ENCODE measurements at places on chromosomes 6 and 20.
A peak's percentile ranks its signal among the peaks of the same experiment; 100 is the strongest.

- DNase-seq = no peak
Observed at GRCh38 chr20:571754-572441, 28.3 kb upstream of the CSNK2A1 start.

- peak; percentile 57 for DNase-seq
Observed at GRCh38 chr6:73309785-73310502, 44.1 kb downstream of the DPPA5 start.

GRCh38 chr6:133855276-133855990 lies 33.5 kb upstream of the TCF21 start:
- DNase-seq = no peak

GRCh38 chr20:50144362-50144761 lies 9.2 kb downstream of the PEDS1 start:
- no peak for DNase-seq

GRCh38 chr6:141133346-141133745 lies 999.4 kb upstream of the GJE1 start:
- no peak for DNase-seq

GRCh38 chr20:34008477-34008876 lies 14.8 kb downstream of the RALY start:
- no peak for DNase-seq

- DNase-seq = no peak
Observed at GRCh38 chr6:167688123-167688522, 138.6 kb upstream of the AFDN start.

- no peak for DNase-seq
Observed at GRCh38 chr6:33172688-33173534, 19.4 kb downstream of the COL11A2 start.

GRCh38 chr20:33387177-33387576 lies 14.1 kb downstream of the CDK5RAP1 start:
- DNase-seq = no peak

GRCh38 chr6:4977468-4977867 lies 26.4 kb downstream of the RPP40 start:
- no peak for DNase-seq

DNA sequence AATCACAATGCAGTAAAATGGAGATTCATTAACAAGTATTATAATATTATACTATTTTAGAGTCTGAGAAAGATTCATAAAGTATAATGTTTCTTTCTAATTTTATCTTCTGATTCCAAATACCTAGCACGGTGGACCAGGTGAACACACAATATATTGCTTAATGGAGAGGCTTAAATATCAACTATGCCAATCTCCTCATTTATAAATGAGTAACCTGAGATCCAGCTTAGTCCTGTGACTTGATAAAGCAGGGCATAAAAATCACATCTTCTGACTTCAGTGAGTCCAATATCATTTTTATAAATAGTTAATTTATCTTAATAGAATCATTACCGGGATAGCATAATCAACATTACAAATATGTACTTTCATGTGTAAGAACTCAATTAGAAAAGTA lies 144.4 kb upstream of the GJE1 start:
- no peak for DNase-seq

GRCh38 chr6:108268845-108269244 lies 8.0 kb upstream of the SNX3 start:
- no peak for DNase-seq

- DNase-seq = no peak
Observed at GRCh38 chr6:16776394-16777017, 15.2 kb upstream of the ATXN1 start.

DNA sequence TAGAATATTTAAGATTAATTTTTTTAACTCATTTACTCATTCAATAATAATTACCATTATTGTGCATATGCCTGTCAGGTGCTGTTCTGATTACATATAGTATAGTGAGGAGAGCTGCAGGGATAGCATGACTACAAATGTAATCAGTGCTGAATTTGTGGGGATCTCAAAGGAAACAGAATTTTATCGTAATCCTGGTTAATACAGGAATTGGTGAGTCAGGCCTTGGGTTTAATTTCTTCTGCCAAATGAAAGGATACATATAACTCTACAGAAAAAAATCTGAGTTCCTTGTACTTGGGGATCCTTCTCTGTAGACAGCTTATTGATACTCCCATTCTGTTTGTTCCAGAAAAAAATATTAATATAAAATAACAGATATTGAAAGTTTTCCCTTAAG lies 297.2 kb downstream of the GJA1 start:
- DNase-seq = no peak

DNA sequence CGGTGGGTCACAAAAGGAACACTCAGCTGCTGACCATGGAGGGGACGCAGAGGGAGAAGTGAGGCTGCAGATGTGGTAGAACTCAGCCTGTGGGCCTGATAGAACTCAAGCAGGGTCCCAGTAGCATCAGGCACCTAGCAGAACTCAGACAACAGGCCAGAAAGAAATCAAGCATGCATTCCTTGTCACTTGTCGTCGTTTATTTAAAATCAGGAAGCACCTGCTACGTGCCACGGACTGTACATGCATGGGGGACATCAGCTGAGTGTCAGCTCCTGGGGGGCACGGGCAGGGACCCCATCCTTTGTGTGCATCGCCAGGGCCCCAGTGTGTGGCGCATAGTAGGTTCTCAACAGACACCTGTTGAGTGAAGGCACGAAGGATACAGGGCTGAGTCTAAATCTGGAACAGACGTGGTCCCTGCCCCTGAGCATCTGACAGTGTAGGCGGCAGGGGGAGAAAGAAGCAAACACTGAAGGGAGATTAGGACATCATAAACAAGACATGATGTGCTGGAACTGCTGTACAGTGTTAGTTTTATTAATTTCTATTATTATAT lies 32.5 kb downstream of the UQCC2 start:
- DNase-seq = no peak

DNA sequence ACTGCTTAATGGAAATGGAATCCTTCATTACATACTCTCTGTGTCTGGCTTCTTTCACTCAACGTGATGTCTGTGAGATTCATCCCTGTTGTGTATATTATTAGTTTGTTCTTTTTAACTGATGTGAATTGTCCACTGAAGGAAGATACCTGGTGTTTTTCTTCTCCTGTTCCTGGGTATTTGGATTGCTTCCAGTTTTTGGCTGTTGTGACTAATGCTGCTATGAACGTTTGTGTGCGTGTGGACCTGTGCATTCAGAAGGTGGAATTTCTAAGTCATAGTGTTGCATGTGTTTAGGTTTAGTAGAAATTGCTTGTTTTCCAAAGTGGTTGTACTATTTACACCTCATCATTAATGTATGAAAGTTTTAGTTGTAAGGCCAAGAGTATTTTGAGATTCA lies 3.8 kb downstream of the TULP4 start:
- no peak for DNase-seq

- no peak for DNase-seq
Observed at GRCh38 chr6:106705156-106705555, 75.8 kb downstream of the QRSL1 start.

- DNase-seq = no peak
Observed at GRCh38 chr20:8212286-8212685, 80.2 kb downstream of the PLCB1 start.

DNA sequence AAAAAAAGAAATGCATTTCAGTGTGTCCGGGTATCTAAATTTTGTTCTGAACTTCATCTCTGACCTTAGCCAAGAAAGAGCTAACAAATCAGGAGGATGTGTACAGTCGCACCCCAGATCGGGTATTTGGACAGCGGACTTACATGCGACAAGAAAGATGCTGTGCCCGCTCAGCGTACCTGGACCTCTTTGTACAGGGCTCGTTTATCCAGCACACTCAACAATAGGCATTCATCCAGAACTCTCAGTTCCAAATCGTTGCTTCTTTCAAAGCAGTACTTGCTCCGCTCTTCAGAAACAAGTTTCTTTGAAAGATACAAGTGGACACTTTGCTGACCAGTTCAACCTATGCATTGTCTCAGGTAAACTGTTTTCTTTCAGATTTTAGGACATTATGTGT lies 191.7 kb downstream of the LY86 start:
- DNase-seq = peak; percentile 44

DNA sequence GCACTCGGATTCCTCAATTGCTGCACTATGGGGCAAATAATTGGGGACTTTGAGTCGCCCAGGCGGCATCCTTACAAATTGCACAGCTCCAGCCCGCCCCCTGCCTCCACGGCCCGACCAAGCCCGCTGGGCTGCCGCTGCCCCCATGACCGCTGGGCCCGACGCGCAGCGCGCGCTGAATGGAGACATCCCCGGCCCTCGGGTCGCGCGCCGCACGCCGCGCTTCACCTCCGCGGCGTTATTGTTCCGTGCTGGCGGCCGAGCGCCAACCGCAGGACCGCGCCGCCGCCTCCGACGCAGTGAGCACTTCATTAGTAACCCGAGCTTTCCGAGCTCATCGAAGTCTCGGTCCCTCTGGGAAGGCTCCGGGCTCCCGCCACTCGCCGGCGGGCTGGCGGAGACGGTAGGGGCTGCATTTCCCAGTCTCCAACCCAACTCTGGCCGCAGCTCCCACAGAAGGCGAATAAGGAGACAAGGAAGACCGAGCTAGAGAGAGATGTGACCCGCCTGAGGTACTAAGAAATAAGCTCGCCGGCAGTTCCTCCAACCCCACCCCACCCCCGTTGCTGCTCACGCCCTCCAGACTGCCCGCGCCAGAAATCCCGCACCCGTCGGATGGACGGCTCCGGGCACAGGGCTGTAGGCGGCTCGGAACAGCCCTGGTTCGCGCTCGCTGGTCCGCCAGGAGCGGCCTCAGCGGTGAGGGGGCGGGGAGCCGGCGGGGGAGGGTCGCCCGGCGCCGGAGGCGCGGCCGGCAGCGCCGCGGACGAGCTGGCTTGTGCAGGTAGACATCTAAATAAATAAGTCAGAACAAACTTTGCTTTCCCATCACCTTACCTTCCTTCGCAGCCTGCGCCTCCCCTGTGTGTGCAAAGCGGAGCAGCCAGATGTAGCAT lies 703 bp downstream of the EPHA7 start:
- no peak for DNase-seq

GRCh38 chr20:37473249-37474000 lies 47.6 kb upstream of the NNAT start:
- no peak for DNase-seq

- DNase-seq = no peak
Observed at GRCh38 chr6:72619883-72620696, 1.8 kb upstream of the KCNQ5 start.

GRCh38 chr20:9220874-9221547 lies 152.1 kb downstream of the PLCB4 start:
- peak; percentile 8 for DNase-seq

DNA sequence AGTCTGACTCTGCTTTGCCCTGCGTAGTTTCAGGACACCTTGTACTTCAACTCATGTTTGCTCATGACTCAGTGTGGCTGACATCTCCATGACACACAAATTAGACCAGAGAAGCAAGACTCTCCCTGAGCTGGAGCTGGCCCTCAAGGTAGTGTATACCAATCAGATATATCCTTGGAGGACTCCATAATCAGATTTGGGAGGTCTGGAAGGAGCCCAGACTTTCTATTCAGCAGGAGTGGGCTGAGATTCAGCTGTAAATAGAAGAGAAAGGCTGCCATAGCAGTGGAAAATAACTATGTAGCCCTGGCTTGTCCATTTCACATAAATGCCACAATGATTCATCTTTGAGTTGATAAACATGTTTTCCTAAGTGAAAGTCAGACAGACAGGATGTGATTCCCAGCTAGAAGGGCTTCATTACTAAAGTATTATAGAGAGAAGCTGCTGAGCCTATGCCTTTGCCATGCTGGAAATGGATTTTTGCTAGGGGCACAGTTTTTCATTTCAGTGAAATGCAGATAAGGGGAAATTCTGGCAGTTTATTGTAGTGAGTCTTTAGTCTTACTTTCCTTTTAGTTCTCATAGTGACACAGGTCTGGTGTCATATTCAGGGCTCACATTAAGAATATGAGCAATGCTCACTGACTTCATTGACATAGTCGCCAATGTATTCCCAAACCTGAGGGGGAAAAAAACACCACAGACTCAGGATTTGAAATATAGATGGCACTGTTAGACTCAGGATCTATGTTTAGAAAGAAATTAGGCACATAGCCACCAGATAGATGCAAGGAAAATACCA lies 95.3 kb downstream of the CLVS2 start:
- DNase-seq = no peak

DNA sequence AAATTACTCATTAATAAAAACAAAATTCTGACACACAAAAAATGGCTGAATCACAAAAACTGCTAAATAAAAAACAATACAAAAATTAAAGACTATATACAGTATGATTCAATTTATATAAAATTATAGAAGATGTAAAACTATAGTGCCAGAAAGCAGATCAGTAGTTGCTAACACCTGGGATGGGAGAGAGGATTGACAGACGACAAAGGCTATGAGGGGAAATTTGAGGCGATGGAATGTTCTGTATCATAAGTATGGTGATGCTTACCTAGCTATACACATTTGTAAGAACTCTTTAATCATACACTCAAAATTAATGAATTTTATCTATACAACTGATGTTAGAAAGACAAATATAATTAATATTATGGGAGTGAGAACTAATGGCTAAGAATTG lies 247.9 kb upstream of the GJE1 start:
- DNase-seq = no peak

- DNase-seq = no peak
Observed at GRCh38 chr20:38776363-38776762, 28.1 kb downstream of the ACTR5 start.

DNA sequence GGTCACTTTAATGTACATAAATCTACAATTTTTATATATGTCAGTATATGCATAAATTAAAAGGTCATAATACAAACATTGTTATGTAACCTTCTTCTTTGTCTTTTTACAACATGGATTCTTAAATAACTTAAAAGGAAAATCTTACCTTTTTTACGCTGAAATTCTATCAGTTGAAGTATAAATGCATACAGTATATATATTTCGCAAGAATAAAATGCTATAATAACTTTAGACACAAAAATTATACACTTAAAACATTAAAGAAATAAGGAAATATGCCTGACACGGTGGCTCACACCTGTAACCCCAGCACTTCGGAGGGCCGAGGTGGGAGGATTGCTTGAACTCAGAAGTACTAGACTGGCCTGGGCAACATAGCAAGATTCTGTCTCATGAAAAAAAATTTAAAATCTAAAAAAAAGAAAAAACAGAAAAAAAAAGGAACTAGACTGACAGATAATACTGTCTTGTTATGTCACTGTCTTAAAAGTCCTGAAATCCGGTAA lies 109.8 kb upstream of the MAP7 start:
- no peak for DNase-seq

DNA sequence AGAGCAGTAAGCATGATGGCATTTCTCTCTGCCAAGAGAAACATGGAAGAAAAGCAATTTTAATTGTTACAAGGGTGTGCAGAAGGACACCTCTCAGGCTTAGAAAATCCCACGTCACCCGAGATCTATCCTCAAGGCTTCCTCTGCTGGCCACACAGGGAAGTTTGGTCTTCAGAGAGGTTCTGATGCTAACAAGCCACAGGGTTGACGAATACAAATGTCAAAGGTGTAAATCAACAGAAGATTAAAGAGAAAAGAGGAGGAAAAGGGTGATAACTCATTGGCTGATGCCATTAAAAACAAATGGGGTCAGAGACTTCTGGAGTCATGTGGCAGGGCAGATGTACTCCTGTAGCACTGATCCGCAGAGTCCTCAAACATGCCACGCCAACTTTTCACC lies 33.6 kb upstream of the SPDEF start:
- no peak for DNase-seq
